Fibroblast of skin of right quadriceps (primary cell): ENCODE measurements at places on chromosomes 7 and 10.

DNA sequence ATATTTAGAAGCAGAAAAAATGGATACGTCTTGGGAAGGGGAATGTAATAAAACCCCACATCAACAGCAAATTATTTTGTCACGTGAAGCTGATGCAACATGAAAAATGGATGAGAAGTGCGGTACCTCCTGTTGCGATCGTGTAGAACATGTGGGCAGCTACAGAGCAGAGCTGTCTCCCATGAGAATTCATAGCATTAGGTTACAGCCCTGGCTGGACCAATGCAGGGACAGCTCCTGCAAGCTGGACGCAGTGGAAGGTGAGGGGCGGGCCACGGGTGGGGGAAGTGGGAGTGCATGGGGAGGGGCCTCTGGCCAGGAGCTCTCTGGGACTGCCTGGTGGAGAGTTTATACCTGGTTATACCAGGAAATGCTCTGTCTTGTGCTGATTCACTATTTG, 120.3 kb downstream of the GATA3 start:
- no peak for DNase-seq

GRCh38 chr10:80921032-80921431, 383.3 kb downstream of the SH2D4B start:
- no peak for DNase-seq

GRCh38 chr10:23412223-23412622, 26.7 kb upstream of the OTUD1 start:
- peak; percentile 82 for DNase-seq

- peak; percentile 41 for DNase-seq
Observed at GRCh38 chr7:41298409-41298808, 404.5 kb downstream of the INHBA start.

DNA sequence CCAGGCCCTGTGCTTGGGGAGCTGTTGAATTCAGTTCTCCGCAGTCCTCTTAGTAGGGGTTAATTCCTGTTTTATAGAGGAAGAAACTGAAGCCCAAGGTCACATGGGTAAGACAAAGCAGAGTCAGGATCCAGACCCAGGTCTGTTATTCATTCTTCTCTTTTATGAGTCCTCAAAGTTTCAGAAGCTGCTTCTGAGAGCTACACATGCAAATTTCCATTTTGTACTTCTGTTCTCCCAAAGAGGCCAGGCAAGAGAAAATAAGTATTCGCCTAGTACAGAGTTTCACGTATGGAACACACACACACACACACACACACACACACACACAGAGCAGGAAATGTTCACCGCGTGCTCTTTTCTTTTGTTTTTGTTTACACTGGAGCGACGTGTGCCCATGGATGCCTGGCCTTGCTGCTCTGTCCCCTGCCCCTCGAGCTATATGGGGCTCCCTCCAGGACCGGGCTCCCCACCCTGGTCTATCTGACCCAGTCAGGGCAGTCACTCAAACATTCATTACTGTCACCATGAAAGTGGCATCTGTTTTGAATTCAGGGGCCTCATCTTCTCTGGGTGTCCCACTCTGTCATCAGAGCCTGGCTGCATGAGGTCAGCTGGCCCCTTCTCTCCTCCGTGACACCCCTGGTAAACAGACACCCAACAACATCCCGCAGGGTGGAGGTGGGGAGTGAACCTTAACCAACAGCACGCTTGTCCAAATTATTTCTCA, 84.4 kb downstream of the TNS3 start:
- DNase-seq, result peak; percentile 33

DNA sequence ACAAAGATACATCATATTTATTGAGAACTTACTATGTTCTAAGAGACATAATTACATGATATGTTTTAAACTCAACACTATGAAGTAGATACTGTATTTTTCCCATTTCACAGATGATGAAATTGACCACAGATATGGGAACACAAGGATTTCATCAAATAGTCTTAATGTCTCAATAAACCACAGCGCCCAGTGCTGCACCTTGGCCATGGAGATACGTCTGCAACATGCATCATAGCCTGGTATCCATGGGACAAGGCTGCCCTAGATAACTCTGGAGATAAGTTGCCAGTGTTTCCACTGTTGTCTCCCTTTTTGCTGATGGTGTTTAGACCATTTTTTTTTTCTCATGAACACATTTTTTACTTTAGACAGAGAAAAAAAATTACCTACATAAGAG, 97.5 kb downstream of the GNAT3 start:
- no peak for DNase-seq

DNA sequence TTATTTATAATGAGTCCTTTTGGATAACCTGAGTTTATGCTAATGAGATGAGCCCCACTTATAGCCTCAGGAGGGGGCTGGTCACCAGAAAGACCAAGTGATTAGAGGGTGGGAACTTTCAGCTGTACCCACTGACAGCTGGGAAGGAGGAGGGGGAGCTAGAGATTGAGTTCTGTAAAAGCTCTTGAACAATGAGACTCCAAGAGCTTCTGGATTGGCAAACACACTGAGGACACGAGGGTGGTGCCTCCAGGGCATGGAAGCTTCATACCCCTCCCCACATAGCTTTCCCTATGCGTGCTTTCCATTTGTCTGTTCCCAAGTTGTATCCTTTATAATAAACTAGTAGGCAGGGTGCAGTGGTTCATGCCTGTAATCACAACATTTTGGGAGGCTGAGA, 20.3 kb downstream of the MRPS24 start:
- no peak for DNase-seq

- DNase-seq, result no peak
Observed at GRCh38 chr7:148912758-148913541, 28.9 kb upstream of the EZH2 start.

GRCh38 chr10:114575417-114576131, 82.5 kb downstream of the ABLIM1 start:
- no peak for DNase-seq

DNA sequence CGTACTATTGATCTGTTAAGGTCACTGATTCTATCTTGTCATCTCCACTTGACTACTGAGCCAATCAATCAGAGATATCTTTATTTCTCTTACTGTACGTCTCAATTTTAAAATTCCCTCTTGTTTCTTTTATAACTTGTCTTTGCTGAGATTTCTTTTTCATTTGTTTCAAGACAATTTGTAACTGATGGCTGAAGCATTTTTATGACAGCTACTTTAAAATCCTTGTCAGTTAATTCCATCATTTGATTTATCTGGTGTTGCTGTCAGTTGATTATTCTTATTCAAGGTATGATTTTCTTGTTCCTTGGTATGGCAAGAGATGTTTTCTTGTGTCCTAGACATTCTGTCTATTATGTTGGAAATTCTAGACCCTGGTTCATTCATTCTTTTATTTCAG, 76.6 kb downstream of the TYW1B start:
- no peak for DNase-seq

GRCh38 chr7:147053746-147054145, 937.1 kb downstream of the CNTNAP2 start:
- DNase-seq, result peak; percentile 80

DNA sequence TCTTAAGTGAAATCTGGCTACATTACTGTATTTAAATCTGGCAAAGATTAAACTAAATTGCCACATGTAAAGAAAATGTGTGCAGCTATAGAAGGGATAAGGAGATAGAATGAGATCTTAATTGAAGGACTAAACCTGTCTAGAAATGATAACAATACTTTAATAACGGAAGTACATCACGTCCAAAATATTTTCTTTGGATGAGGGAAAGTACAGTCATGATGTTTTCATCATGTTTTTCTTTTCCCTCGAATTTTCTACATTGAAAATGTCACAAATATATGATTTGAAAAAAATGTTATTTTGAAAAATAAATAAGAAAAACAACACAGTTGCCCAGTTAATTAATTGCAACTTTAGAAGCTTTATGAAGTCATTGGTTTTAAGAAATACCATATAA, 143.9 kb downstream of the ETV1 start:
- no peak for DNase-seq

GRCh38 chr7:77548206-77548605, 11.1 kb downstream of the PTPN12 start:
- DNase-seq, result no peak

GRCh38 chr10:120970595-120971529, 119.7 kb downstream of the WDR11 start:
- DNase-seq, result no peak

DNA sequence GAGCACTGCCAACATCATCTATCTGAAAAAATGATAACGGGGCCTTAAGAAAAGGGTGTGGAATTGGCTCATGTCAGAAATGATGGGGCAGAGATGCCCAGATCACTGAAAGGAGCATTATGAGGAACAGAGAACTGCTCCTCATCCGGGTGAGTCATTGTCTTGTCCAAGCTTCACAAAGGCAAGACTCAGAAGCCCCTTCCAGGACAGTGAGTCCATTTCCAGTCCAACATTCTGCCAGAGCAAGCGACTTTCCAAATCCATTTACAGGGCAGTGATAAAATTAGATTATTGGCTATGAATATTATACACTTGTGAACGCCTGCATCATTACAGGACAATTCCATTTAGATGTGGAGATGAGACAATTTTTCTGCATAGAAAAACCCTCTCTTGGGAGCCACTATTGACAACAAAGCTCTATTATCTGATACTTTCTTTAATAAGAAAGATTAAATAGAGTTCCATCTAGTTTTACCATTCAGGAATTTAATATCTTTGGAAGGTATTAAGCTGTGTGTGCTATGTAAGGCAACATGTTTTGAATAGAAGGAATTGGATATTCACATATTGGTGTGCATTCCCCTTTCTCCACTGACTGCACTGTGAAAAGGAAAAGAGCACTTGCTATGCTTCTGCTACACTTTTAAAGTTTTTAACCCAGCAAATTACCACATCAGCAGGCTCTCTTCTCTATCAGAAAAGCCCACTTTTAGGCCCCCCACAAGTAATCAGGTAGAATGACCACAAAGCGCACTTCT, 159.6 kb downstream of the NRP1 start:
- no peak for DNase-seq

DNA sequence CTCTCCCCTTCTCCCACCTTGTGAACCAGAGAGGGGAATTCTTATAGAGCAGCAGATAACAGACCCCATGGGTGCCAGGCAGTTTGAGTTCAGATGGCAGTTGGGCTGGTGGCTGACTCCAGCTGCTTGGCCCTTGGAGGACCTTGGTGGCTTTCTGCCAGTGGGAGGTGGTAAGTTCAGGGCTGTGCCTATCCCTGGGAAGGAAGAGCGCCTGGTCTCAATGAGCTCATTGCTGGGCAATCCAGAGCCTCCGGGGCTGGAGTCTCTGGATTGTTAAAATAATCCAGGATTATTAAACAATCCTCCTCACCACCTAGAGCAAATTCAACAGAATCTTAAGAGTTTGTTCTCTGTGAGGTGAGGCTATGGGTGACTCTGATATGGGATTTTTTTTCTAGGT, 105.2 kb downstream of the FANK1 start:
- no peak for DNase-seq

- DNase-seq, result no peak
Observed at GRCh38 chr10:104218751-104219150, 13.4 kb downstream of the CFAP43 start.

DNA sequence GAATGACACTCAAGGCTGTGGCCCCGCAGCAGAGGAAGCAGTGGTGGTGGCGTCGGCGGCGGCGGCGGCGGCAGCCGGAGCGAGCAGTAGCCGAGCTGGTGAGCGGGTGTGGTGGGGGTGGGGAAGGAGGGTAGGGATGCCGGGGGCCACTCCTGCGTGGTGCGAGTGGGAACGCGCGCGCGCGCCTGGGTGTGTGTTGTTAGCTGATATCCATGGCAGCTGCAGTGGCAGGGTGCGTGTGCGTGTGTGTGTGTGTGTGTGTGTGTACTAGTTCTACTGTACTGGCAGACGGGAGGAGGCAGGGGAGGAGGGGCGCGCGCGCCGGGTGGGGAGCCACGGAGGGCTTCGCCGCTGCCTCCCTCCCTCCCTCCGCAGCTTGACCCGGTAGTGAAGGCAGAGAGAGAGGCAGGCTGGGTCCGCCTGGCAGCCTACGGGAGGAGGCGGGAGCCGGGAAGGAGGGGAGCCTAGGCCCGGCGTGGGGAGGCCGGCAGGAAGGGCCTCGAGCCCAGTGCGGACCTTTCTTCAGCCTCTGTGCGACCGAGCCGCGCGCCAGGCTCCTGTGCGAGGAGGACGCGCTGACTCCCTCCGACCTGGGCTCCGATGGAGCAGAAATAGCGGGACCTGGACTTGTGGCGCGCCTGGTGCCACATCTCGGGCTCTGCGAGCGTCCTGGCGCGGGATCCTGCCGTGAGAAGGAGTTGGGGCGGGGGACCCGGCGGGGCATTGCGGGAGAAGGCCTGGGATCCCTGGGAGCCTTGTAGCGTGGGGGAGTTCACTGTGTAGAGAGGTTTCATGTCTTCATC, at the start of gene MAGI2:
Gene MAGI2, minus strand, starts transcription at position 110 of the 803 bp plus-strand sequence. CDS start 347 bp downstream, outside the sequence.
- peak; percentile 80 for DNase-seq

DNA sequence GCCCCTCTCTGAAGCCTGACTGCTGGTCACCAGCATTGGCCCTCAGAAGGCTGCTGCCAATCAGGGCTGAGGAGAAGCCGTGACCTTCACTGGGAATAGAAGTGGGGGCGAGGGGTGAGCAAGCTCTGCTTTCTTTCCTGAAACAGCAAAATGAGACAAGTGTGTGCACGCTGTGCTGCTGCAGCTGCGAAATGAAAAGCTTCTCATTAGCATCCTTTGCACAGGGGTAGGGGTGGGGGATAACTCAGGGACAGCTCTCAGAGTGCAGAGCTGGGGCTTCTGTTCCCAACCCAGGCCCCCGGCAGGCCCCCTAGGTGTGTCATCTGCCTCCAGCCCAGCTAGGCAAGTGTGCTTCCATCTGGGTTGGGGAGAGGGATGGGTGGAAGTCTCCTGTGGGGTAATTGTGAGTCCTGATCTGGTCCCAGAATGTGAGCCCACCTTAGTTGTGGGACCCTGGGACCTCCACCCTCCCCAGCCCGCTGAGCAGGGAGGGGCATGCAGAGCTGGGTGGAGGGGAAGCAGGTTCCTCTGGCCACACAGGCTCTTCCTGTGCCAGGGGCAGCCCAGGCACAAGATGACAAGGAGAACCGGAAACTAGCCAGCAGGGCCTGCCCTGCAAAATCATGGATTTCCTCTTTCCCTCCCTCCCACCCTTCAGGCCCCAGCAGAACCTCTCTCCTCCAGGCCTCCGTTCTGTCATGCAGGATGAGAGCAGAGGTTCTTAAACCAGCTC, 22.2 kb downstream of the ZNF467 start:
- no peak for DNase-seq

DNA sequence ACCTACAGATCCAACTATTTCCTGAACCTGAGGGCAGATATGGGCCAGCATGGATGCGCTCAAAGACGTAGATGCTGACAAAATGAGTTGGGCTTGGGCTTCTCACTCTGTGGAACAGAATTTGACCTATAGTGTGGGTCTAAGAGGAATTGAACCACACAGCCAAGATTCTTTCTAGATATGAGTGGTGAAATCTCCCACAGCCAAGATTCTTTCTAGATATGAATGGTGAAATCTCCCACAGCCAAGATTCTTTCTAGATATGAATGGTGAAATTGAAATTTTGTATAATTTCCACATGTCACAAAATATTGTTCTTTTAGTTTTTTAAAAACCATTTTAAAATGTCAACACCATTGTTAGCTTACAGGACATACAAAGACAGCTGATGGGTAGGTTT, 215.4 kb upstream of the LRGUK start:
- DNase-seq, result no peak

GRCh38 chr7:138033241-138033640, 31.4 kb upstream of the CREB3L2 start:
- DNase-seq, result no peak

GRCh38 chr7:137386966-137387365, 43.4 kb upstream of the PTN start:
- no peak for DNase-seq
